NCI-H1436 (cell line): ENCODE measurements at places on chromosomes 2 and 18.

DNA sequence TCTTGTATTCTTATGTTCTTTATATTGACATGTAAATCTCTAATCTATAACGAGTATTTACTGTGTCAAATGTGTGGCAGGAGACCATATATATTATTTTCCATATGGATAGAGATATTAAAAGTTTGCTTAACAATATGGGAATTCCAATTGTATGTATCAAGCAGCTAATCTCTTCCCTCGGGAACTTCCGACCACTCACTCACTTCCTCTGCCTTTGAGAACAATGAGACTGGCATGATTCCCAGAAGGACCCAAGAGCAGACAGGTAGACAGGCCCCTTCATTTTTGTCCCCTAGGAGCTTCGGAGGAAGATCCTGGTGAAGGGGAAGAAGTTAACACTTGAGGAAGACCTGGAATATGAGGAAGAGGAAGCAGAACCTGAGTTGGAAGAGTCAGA, 24.1 kb downstream of the PLCD4 start:
- DNase-seq = no peak

DNA sequence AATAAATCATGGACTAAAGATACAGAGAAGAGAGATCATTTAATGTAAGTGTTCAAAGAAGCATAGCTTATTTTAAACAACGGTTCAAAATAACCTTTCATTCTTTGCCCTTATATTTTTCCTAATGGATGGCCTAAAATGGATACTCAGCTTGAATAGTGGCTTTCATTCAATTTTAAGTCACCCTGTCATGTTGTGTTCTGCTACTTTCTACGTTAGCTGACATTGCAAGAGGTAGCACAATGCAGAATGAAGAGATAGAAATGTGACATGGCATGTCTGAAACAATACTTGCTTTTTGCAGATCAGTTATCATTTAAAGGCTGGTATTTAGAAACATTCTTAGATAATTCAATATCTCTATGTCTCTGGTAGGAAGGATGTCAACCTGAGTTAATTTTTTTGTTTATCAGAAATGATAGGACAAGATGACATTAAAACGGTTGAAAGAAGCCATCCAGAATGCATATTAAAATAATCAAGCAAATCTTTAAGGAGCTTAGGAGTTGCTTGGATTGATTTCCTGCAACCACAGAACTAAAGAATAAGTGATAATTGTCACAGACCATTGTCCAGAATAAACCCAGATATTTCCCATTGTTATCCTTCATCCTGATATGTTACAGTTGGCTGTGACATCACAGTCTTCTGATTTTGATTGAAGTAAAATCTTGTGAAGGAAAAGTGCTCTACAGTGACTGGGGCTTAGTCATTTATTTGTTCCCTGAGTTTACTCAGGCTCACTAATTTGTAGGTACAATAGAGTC, 41.7 kb upstream of the CAVIN2 start:
- no peak for DNase-seq

DNA sequence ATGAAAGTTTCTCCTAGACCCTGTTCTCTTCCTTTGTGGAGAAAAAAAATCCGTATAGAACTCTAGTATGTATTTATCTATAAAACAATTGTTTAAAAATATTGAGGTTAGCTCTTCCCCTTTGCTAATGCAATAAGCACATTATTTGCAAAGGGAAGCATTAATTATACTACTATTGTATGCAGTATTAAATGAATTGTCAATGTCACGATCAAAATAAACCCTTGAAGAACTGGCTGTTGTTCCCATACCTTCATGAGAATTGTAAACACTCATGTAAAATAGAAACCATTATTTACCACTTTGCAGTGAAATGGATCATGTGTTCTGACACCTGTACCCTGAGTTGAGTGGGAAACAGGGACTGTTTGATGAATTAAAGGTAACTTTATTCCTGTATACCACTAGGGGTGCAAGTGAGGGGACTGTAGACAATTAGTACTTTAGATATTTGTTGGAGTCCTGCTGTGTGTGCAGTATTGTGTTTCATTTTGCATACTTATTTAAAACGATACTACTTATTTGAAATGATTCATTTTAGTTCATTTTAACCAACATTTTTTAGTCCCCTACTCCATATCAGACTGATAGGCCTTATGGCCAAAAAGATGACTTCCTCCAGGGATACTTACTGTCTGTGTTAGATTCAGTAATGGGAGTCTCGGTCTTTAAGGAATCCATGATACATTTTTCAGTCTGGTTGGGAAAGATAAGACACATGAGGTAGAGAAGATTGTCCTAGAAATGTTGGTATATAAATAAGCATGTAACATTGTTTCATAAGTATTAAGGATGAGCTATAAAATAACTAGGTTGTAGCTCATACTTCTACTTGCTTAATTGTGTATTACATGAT, 7.9 kb downstream of the PKP4 start:
- DNase-seq = peak; percentile 39

DNA sequence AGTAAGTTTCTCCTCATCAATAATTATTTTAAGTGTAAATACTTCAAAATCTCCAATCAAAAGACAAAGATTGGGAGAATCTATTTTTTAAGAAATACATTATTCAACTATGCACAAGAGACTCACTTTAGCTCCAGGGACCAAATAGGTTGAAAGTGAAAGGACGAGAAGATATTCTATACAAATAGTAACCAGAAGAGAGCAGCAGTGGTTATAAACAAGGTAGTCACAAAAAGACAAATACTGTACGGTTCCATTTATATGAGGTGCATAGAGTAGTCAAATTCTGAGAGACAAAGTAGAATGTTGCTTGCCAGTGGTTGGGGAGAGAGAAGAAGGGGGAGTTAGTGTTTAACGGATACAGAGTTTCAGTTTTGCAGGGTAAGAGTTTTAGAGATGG, 69.8 kb downstream of the POU3F3 start:
- no peak for DNase-seq

DNA sequence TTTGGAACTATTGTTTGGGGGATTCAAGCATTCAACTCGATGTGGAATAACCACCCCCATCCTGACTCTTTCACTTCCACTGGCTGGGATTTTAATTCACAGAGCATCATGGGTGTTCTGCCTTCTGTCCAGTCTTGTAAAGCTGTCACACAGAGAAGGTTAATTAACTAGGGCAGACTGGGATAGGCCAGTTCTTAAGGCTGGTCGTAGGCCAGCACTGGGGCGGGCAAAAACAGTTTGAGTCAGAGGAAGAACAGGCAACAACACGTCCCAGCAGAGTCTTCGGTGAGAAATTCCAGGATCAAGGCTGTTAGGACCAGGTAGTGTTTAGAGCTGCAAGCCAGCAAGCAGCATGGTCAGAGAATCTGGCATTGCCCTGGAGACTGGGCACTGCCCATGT, 4.0 kb upstream of the RNF152 start:
- DNase-seq = no peak
